ENCODE measurements at places on chromosomes 3 and 15.

DNA sequence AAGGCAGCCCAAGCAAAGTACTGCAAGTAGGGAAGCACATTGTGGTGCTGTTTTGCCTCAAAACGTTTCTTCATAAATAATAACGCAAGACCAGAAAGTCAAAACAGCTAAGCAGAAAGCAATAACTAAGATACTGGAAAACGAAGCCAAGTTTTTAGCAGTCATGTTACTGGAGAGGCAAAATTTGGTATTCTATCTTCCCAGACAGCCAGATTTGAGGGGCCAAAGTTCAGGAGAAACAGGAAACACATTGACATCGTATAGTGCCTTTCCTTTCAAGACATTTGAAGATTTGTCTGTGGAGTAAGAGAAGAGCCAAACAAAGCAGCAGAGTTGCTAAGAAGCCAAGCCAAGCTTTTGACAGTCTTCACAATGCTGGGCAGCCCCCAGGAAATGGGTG, 843.6 kb upstream of the NECTIN3 start:
- no peak for DNase-seq

DNA sequence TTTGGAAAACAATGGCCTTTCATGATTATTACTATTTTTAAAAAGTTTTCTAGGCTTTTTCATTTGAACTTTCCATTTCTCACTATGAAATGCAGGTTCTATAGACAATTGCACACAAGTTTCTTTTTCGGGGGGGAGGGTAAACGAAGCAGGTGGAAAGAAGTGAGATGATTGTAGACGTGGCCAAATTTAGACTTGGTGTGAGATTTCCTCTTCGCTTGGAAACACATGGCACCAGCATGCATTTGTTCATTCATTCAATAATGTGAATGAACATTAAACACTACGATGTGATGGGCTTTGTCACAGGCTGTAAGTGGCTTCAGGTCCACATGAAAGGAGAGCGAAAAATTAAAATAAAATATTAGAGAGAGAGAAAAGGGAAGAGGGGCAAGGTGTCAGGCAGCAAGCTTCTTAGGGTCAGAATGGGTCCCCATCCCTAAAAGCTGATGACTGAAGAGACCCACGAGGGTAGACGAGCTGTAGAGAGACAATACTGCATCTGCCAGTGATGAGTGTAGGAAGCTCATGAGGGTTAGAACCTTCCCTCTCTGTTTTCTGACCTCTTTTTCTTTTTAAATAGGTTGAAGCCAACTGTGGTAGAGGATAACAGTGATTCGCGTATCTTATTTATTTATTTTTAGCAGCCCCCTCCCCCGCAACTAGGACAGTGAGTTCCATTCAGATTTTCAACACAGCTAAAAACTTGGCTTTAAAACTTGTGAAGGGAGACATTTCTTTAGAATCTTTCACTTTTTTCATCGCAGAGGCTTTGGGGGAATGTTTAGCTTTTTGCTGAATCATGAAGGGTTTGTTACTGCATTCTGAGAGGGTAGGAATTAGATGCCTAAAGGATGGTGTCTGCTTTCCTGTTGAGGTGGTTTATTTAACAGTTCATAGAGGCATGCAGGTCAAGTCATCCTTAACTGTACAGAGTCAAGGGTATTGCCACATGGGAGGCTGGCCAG, 36.2 kb downstream of the GAP43 start:
- no peak for DNase-seq

DNA sequence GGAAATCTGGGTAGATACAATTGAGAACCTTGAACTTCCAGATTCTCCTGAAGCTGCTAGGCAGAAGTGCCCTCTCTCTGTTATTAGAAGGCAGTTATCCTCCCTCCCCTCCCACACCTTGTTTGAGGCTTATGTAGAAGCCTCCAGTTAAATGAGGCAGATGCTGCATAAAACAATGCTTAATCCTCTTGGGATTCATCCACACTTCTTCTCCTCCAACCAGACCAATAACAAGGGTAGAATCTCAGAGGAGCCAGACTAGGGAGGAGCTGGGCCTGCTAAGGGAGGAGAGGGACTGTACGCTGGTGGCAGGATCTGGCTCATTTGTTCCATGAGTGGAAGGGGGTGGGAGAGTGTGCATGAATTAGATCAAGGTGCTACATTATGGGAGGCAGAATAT, 88.3 kb upstream of the PRR23C start:
- DNase-seq = no peak

DNA sequence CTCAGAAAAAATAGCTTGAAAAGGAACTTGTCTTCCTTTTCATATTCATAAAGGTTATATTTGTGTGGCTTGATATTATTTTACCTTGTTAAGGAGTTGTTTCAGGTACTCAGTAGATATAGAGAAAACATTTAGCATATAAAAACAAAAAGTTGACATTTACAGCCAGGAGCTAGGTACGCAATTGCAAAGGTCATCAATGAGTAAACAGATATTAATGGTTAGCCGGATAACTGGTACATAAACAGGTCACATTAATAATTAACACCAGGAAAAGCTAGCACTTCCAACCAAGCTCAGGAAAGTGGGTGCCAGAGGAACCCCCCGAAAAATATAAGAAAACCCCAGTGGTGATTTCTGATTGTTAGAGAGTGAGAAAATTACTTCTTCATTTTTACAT, 146.6 kb upstream of the NR2F2 start:
- no peak for DNase-seq

GRCh38 chr15:34618073-34618472, 34.6 kb upstream of the GOLGA8B start:
- no peak for DNase-seq

DNA sequence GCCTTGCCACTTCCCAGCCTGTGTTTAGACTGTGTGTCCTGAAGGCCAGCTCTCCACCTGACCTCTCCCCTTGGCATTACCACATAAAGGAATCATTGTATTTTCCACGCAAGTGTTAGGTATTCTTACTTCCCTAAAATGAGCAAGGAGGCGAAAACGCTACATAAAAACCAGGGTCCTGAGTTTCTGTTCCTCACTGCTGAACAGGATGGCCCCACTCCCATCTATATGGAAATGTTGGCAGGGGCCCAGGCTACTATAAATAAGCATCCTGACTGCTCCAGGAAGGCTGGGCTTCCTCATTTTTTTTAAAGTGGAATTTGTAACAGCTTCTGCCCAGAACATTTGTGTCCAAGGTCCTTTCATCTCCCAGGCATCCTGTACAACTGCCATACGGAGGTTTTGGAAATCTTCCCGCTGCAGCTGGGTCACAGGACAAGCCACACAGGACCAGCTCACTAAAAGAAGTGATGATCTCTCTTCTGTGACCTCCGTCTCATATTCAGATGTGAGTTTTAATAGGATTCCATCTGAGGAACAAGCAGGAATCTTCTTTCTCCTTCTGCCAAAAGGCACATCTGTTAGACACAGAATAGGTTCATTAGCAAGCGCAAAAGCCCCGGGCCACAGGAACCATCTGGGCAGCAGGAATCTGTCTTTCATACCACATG, 56.4 kb upstream of the LIMD1 start:
- DNase-seq = no peak

DNA sequence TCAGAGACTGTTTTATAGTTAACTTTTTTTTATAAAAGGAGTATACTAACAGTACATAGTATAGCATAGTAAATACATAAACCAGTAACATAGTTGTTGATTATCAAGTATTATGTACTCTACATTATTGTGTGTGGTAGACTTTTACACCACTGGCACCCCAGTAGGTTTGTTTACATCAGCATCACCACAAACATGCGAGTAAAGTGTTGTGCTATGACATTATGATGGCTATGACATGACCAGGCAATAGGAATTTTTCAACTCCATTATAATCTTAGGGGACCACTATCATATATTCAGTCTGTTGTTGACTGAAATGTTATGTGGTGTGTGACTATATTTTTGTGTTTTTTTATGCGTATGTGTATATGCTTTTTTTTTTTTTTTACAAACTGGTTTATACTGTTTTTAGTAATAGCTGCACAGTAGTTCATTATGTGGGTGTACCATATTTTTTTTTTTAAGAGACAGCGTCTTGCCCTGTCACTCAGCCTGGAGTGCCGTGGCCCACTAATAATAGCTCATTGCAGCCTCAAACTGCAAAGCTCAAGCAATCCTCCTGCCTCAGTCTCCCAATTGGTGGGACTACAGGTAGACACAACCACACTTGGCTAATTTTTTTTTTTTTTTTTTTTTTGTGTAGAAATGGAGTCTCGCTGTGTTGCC, 1.9 kb downstream of the CAPN7 start:
- DNase-seq = no peak

- no peak for DNase-seq
Measured at GRCh38 chr3:56468184-56469106, at the start of gene ERC2. Gene ERC2, minus strand, starts transcription at chr3:56468467.

DNA sequence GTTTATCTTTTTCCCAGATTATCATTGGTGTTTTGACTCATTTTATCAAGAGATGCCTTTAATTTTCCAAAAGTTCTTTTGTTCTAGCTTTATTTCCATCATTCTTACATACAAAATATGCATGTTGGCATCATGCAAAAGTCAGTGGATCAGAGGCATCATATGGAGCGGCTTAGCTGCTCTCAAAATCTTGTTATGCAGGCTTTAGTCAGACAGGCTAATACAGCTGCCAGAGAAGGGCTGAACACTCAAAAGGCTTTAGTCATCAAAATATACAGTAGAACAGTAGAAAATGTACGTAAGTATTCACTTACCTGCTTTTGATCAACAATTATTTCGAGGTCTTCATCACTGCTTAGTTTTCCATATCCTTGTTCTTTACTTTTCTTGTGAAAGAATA, 65.5 kb downstream of the PEX5L start:
- DNase-seq = no peak

DNA sequence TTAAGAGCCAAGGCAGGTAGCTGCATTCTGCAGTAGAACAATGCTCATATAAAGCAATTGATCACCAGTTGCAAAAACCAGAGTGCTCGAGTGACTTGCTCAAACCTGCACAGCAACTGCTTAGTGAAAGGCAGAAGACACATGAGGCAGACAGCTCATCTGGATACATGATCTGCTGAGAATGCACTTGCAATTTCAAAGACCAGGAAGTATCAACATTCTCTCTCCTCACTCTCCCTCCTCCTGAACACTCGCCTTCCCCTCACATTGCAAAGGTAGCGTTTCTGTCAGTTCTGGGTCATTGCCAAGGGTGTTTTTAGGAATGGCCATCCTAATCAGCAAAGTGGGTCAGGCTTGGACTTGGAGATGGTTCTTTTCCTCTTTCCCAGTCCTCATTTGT, 61.0 kb downstream of the BFSP2 start:
- no peak for DNase-seq

- DNase-seq = no peak
Measured at GRCh38 chr3:160247766-160248165, 22.5 kb downstream of the C3orf80 start.

DNA sequence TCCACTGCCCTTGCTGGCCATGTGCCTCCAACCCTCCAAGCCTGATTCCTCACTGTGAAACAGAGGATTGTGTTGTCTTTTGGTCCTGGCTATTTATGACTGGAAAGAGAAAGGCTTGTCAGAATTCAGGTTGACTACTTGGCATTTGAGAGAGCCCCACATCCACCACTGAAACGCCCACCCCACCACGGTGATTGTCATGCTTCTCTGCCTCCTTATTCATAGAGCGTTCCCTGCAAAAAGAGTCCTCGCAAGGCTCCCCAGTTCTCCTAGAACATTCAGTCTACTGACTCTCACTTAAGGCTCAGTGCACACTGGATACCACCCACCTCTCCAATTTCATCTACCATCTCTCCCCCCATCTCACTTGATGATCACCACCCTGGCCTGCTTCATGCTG, 162.9 kb upstream of the WNT5A start:
- DNase-seq = no peak

- no peak for DNase-seq
Measured at GRCh38 chr3:80297720-80298119, 529.9 kb upstream of the ROBO1 start.

- DNase-seq = no peak
Measured at GRCh38 chr3:42012935-42013690, 51.2 kb upstream of the ULK4 start.

DNA sequence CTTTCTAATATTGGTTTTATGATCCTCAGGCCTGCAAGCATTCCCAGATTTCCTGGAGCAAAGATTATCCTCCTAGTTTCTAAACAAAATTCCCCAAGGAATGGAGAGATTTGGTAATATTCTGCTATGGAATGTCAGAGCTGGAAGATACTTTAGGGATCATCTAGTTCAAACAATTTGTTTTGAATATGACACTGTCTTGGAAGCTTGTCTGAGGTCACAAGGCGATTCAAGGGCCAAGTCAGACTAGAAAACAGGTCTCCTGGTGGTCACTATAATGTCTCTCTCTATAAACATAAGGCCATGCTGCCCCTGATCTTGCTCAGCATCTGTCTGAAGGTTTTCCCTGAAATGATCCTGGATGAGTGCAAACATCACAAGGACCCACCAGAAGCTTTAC, 143.4 kb upstream of the BCL6 start:
- no peak for DNase-seq

DNA sequence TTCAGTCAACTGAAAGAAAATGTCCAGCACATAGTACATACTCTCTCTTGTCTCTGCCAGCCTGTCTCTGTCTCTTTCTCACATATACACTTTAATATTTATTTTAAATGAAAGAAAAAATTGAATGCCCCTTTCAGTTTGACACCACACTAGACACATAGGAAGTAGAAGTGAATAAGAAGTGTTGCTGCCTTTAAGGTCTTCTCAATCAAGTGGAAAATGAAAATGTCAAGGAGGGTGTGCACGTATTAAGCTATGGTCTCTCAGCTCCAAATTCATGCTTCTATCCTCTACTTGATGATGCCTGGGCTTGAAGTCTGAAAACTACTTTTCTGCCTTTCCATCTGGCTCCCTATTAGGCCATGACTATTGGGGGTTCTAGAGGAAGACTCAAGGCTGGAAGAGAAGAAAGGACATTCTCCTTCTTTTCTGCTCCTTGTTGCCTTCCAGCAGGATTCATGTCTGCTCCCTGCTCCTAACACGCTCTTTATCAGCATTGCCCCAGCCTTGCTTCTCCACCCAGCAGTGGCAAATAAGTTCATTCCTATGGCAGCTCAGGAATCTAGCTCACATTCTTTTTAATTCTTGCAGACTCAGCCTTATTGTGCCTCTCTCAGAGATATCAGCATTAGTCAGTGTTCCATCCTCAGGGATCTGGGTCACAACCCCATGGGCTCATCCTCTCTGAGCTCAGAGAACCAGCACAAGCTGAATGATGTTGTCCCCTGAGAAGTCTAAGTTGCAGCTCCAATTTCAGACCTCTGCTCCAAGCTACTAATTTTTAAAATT, 609.1 kb upstream of the GRM7 start:
- DNase-seq = no peak

DNA sequence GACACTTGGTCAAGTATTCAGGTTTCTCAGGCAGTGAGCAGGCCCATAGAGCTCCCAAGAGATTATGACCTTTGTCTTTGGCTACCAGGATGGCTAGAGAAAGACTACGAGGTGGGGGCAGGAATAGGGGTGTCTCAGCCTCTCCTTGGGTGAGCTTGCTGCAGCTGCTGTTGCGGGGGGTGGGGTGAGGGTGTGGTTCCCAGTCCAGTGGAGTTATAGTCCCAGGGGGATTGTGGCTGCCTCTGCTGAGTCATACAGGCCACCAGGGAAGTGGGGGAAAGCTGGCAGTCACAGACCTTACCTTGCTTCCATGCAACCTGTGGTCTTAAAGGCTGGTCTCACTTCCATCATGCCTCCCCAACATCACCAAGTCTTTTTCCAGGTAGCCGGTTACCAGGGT, 31.7 kb downstream of the ATP2C1 start:
- no peak for DNase-seq

Data from HFF-Myc (cell line).